ENCODE measurements at places on chromosomes 3 and 15. TPM values are rescaled to one million over a fixed set of nuclear protein-coding genes. Genes with fewer than 3 reads are reported as not detected.

DNA sequence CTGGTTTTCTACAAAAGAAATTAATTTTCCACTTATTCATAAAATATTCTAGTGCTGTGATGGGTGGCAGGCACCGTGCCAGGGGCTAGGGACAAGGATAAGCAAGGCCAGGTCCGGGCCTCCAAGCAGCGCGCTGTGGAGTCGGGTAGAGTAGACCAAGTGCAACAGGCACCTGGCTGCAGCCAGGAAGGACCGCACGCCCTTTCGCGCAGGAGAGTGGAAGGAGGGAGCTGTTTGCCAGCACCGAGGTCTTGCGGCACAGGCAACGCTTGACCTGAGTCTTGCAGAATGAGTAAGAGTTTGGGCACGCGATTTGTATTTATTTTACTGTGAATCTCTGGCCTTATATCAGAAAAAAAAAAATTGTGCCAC, at the start of gene CASR:
TSS of gene CASR (plus strand) at position 148 of the 372 bp plus-strand sequence. CDS start 70,522 bp downstream, outside the sequence.
- no peaks in the 10 kb centered on the region for H3K4me1 ChIP-seq
- no peak within 1 kb of the TSS for H3K4me3 ChIP-seq
- H3K27me3 ChIP-seq, result no peaks in the 10 kb centered on the region

- no peak for DNase-seq
- H3K27ac ChIP-seq, result no peak overlapping the region
- no peaks in the 10 kb centered on the region for H3K36me3 ChIP-seq
- no peak overlapping the region for H3K4me3 ChIP-seq
- no peaks in the 10 kb centered on the region for H3K4me1 ChIP-seq
Measured at GRCh38 chr15:94395640-94396039, 164.3 kb downstream of the MCTP2 start.

DNA sequence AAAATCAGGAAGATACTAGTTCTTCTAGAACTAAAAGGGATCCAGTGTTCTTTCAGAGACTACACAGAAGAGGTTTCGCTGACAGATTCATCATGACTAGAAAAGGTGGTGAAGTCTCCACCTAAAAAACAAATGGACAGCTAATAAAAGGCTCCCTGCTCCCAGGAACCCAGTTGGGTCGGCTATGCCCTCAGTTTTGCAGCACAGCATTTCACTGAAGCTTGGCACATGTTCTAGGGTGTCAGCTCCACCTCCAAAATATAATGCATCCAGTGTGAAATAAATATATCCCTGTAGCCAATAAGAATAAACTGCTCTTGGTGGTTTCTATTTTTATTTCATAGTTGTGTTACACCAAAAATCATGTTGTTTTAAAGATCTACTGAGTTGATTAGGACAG, 55.0 kb downstream of the ZIC4 start:
- H3K36me3 ChIP-seq, result no peaks in the 10 kb centered on the region
- no peak for DNase-seq
- peaks cover 11% of the 10 kb centered on the region for H3K27me3 ChIP-seq

The DUOXA2 gene
- not detected for total RNA-seq

DNA sequence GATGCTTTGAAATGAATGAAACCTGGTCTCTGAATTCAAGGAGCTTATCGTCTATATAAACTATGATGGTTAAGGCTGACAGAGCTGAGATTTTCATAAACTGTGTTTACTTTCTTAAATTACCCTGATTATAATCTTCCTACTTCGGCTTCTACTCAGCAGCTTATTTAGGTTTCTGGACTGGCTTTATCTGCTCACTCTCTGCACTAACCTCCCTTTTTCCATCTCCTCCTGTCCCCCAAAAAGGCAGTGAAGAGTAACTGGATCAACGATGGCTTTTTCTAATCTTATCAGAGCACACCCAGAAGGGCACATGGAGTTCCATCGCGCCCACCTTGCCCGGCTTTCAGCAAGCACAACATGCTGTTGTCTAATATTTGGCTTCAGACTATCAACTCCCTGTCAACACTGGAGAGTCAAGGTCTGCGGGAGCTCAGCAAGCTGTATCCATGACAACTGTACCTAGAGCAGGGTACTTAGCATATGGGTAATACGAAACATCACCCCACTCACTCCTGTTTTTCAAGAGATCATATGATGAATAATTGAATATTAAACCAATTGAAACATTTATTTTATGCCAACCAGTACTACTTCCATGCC, 417.3 kb downstream of the GABRB3 start:
- H3K36me3 ChIP-seq, result no peaks in the 10 kb centered on the region
- H3K4me1 ChIP-seq, result no peaks in the 10 kb centered on the region
- H3K4me3 ChIP-seq, result no peak overlapping the region
- no peaks in the 10 kb centered on the region for H3K27me3 ChIP-seq
- H3K27ac ChIP-seq, result no peak overlapping the region
